Stimulated activated CD8-positive, alpha-beta memory T cell treated with anti-CD3 and anti-CD28 coated beads, Interleukin-4, amount 100 ng/mL, for 1 hour (primary cell): ENCODE measurements at places on chromosomes 4 and X.

- no peak for DNase-seq
These were observed 15.5 kb downstream of the P2RY8 start for GRCh38 chrX:1521459-1521956.

DNA sequence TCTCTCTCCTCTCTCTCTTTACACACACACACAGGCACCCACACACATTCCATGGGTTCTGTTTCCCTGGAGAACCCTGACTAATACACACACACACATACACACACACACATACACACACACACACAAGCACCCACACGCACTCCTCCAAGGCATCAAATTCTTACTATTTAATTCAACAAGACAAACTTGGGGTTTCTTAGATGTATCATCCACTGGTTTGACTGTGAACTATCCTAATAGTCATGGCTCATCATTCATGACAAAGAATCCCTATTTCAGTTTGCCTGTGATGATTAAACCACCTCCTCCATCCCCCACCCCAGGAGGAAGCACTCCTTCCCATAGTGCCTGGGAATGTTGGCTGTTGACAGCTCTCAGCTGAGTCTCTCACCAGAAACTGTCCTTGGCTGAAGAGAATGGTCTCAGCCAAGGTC lies 98.2 kb downstream of the USP46 start:
- DNase-seq = no peak

DNA sequence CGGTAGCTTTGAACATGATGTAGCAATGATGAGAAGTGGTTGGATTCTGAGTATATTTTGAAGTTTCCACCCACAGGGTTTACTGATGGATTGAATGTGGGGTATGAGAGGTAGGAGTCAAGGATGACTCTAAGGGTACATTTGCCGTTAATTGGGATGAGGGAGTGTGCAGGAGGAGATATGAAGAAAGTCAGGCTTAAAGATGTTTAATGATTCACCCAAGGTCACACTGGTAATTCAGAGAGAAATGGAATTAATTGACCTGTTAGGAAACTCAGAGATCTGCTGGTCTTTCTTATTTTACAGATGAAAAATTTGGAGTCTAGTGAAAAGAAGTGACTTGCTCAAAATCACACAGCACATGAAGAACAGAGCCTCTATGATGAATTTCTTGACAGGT lies 390.7 kb downstream of the GBA3 start:
- DNase-seq = no peak

DNA sequence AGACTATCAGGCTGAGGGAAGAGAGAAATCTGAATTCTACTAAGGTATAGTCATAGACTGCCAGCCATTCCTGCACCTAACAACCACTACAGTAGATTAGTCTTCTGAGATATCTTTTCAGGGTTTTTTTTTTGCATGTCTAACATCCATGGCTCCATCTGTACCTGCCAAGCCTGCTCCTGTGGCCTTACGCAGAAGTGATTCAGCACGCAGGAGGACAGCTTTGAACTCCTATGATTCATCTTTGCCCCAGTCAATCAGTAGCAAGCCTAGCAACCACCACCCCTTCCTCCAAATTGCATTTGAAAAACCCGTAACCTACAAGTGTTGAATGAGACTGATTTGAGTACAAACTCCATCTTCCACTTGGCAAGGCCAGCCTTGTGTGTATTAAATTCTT lies 520.7 kb upstream of the HS3ST1 start:
- no peak for DNase-seq

DNA sequence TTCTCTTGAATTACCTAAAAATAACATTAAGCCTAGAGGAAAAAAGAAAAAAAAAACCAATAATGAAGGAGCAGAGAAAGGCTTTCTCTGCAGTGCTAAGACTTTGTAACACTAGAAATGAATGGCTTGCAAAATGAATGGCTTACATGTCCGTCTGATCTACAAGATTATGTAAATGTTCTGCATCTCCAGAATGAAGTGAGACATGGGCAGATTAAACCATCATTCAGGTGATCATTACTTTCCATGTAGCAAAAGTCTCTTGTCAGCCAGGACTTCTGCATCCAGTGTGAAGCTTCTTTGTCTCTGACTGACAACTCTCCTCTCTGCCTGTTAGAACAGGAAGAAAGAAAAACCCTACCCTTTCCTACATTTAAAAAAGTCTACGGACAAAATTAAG lies 304.3 kb downstream of the LDB2 start:
- no peak for DNase-seq

GRCh38 chrX:51257490-51257889 lies 75.1 kb upstream of the NUDT10 start:
- DNase-seq = no peak

DNA sequence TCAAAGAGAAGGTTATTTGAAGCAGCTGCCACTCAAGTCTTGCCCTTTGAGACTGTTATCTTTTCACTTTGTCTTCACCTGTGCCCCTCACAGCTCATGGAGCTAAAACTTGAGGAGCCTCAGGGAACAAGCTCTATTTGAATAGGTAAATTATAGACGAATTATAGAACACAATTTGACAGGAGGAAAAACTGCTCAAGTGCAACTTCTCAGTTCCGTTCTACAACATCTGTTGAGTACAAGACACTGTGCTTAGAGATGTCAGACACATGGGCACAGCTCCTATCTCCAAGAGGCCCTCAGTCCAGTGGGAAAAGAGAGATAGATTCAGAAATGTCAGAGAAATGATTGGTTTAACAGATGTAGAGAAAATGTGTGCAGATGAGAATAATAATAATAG lies 5.1 kb downstream of the PPP1R2C start:
- no peak for DNase-seq

DNA sequence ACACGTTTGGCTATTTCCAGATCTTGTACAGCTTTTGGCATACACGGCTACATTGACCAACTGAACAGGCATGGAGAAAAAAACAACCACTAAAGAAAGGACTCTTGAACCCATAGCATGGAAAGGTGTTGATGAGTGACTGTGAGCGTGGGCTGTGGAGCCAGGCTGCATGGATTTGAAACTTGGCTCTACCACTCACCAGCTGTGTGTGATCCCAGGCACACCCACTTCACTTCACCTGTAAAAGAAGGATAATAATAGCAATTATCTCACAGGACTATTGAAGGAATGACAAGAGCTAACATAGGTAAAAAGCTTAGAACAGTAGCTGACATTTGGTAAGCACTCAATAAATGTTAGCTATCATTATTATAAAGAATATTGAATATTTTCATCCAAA lies 301.7 kb upstream of the CPEB2 start:
- no peak for DNase-seq

- no peak for DNase-seq
These were observed 32.6 kb upstream of the MSMO1 start for GRCh38 chr4:165294907-165295306.

- no peak for DNase-seq
These were observed 795.7 kb downstream of the ADGRL3 start for GRCh38 chr4:61995717-61996340.

DNA sequence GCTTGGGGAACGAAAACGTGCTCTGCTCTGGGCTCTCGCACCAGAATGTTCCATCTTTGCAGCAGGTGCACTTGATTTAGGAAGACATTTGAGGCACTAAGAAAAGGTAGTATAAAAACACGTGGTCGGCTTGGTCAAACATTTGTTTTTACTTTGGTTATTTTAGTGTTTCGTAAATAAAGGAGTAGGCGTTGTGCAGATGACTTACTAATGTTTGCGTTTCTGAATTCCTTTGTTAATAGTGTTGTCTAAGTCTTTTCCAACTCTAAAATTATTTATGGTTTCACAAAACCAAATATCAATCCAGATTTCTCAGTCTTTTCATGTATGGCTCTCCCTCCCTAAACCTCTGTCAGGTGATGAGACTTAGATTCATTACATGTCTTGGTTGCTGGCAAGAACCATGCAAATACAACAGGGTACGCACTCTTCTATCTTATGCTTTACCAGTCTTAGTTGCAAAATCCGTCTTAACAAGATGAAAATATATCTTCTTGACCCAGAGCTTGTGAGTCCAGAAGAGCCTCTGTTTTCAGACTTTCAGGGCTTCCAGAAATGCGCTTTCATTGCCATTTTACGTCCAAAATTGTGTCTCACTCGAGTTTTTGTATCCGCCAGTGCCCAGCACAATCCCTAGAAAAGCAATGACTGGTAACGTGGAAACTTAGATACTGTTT lies 686 bp downstream of the MTHFD2L start:
- no peak for DNase-seq

GRCh38 chr4:93532234-93532633 lies 296.3 kb upstream of the ATOH1 start:
- DNase-seq = no peak

DNA sequence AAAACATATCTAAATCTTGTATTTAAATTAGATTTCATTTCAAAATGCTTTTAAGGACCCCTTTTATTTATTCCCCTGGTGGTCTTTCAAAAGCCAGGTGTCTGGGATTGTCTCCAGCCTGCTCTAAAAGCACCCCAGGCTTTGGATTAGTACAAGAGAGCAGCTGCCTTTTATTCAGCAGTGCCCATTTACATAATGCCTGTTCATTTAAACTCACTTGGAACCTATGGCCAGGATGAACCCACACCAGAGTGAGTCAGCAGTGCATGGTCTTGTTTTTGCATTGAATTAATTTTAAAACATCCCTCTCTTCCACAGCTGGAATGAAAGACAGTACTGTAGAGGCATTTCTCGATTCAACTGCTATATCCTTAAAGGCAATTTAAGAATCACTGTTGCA lies 64.1 kb upstream of the TENM3 start:
- DNase-seq = no peak

GRCh38 chr4:77777135-77777807 lies 41.9 kb downstream of the CNOT6L start:
- DNase-seq = no peak

DNA sequence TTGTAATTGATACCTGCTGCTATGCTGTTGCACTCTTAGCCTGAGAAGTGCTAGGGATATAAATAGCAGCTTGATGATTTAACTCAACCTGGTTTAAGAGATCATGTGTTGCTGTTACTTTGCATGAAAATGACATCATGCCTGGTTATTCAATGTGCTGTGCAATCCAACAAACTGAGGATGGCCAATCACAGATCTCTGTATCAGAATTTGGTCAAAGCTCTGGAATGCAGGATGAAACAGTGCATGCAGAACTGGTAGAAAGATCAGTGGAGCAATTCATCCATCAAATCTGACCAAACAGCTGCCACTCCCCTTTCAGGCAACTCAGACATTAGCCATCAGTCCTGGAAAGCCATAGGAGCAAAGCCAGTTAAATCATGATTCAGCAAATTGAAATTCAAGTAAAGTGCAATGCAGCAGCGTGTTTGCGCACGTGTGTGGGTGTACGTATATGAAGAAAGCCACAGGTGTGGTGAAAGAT lies 160.3 kb upstream of the RASGEF1B start:
- no peak for DNase-seq

- DNase-seq = no peak
These were observed 1216.1 kb downstream of the FSTL5 start for GRCh38 chr4:160947653-160948052.

- no peak for DNase-seq
These were observed 652 bp downstream of the SRPX start for GRCh38 chrX:38220024-38220414.
